ENCODE measurements at places on chromosomes 7 and 10.

GRCh38 chr10:117168729-117169128, 28.6 kb upstream of the KCNK18 start:
- no peak for DNase-seq

GRCh38 chr7:95246831-95247370, 77.4 kb downstream of the PON1 start:
- peak; percentile 79 for DNase-seq

DNA sequence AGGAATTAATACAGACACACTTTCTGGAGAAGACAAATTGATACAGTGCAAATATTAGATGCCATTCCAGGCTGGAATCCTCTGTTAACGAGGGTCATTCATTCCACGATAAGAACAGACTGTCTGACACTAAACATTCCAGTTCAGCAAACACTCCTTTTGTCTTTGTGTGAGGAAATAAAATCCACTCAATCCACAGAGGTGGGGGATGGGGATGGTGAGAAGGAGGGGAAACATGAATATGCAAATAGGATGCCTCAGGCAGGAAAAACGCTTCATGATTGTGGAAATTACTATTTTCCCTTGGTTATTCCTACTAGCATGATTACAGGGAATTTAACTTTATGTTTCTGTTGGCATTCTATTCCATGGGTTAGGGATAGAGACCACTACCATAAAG, 196.9 kb upstream of the CDCA7L start:
- no peak for DNase-seq

GRCh38 chr7:146709451-146710027, 592.9 kb downstream of the CNTNAP2 start:
- DNase-seq: no peak

DNA sequence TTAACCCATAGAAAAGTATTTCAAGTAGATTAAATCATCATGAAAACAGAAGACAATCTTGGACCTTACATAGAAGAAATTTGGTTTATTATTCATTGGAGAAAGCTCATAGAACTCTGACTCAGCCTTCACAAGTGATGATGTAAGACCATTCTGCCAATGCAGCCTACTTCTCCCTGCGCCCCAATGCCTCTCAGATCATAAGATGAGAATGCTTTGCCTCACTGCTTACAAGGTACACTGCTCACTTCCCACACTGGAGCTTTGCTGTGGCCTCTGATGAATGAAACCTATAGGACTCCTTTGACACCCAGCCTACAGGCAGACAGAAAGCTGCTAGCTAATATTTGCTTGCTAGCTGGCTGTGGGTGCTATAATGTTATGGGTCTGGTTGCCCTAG, 569.4 kb upstream of the STEAP1 start:
- DNase-seq: peak; percentile 5

DNA sequence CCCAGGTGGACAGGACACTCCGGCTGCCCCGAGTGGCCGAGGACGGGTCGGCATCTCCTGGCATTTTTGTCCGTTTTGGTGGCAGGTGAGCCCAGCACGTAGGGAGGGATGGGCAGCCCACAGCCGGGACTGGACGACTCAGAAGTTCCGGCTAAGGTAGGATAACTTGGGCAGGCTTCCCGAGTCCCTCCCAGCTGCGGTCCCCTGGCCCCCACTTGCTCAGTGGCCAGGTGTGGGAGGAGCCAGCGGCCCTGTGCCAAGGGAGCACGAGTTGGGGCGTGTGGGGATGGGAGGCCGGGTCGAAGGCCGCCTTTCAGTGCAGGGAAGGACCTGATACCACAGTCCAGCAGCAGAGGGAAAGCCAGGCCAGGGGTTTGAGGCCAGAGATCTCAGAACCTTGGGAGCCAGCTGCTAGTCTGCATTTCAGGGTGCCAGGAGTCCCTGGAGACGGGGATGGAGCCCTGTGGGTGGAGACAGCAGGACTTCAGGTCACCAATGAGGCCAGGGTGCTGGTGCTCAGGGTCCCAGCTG, 58.5 kb downstream of the PWWP2B start:
- no peak for DNase-seq

DNA sequence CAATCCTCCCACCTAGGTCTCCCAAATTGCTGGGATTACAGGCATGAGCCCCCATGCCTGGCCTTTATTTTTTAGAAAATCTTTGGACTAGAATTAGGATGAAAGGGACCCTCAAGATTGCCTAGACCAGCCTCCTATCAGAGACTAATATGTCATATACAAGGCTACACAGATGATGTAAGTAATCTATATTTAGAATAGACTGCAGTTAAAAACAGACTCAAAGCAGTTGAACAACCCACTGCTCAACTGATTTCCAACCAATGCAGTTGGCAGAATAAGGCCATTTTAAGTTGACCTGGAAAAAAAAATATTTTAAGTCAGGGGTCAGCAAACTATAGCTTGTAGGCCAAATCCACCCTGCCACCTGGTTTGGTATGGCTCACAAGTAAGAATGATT, 27.7 kb downstream of the PSPH start:
- no peak for DNase-seq

DNA sequence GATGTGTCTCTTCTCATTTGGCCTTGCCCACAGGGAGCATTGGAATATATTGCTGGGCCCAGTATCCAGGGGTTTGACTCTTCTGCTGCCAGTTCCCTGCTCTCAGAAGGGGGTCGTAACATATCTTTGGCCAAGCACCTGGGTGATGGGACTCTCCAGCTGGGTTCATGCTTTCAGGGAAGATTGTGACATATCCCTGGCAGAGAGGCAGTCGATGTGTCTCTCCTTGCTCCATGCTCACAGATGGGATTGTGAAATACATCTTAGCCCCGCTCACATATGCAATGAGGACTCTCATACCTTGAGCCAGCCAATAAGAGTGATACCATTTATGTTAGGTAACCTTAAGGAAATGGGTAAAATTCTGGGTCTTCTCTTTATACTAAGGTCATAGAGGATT, 39.2 kb upstream of the ZNF680 start:
- no peak for DNase-seq

GRCh38 chr10:45548068-45548467, 124.5 kb downstream of the ZFAND4 start:
- no peak for DNase-seq

DNA sequence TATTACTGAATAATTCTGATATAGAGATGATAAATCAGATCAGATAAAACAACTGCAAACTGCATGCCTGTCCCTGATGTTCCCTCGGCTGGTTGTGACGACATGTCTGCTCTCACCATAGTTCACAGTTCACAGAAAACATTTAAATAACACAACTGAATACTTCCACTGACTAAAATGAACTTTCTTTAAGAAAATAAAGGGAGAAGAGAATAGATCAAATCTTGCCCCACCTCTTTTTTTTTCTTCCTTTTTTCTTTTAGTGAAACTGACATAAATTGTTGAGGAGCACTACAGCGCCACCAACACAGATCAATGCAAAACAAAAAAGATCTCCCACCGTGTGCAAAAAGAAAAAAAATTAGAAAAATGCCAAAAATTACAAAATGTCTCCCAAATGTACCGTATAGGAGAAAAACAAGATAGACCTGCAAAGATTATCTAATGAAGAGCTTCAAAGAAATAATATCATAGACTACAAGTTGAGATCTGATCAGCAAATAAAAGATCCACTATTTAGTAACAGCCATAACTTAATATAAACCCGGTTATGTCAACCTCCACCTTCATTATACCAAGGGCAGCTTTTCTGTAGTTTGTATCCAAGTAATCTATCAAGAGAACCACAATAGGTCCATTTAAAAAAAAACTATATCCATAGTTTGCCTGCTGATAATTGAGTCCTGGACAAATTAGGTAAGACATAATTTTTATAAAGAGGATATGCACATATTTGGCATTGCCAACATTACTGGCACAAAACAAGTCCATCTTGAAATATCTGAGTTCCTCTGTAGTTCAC, 30.7 kb upstream of the EPC1 start:
- DNase-seq: peak; percentile 59

DNA sequence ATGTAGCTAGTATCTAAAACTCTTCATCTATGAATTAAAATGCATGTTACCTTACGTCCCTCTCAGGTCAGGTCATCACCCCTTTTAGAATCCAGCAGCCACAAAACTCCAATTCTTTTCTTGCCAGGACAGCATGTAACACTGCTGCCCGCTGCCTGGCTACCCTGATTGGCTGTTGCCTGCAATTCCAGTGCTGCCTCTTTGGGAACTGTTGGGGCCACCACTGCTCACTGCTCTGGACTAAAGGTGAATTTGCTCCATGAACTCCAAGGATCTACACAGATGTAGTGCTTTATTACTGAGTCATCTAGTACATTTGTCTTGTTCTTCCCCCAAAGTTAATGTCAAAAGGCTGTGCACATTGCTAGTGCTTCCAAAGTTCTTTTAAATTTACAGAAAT, 40.4 kb downstream of the SCIN start:
- no peak for DNase-seq

DNA sequence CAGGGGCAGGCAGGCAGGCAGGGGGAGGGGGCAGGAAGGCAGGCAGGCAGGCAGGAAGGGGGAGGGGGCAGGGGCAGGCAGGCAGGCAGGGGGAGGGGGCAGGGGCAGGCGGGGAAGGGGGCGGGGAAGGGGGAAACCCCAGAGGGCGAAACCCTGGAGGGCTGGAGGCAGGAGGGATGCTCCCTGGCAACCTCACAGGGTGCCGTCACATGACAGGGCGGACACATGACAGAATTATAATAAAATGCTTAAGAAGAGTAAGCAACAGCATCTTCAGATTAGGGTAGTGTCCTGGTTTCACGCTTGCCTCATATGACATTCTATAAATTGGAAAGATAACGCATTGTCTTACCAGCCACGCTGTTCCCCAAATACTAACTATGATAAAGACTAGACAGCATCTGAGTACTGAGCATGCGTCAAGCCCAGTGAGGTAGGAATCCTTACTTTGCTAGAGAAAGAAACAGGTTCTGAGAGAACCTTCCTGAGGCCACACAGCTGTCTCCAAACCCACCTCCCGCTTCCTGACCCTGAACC, 131.6 kb downstream of the DIP2C start:
- DNase-seq: peak; percentile 72

- DNase-seq: no peak
Observed at GRCh38 chr7:47691988-47692387, 110.1 kb upstream of the TNS3 start.

GRCh38 chr10:1894912-1895311, 157.6 kb upstream of the ADARB2 start:
- DNase-seq: no peak

DNA sequence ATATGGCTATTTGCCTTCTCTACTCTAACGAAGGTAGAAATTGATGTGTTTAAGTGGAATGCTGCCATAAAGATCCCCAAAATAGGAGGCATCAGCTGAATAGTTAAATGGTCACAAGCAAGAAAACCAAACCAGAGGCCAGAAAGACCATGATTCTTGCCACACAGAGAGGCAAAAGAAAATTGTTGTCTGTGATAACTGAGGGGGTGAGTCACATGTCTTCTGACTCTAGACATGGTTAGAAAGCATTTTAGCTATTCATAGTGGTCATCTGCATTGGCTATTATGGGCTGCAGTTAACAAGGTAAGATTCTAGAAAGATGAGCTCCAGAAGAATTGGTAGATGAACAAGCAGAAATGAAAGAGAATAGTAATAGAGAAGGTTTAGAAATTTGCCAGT, 361.4 kb upstream of the NPSR1 start:
- DNase-seq: peak; percentile 46

- DNase-seq: no peak
Observed at GRCh38 chr10:11901454-11901832, 78.3 kb downstream of the PROSER2 start.

DNA sequence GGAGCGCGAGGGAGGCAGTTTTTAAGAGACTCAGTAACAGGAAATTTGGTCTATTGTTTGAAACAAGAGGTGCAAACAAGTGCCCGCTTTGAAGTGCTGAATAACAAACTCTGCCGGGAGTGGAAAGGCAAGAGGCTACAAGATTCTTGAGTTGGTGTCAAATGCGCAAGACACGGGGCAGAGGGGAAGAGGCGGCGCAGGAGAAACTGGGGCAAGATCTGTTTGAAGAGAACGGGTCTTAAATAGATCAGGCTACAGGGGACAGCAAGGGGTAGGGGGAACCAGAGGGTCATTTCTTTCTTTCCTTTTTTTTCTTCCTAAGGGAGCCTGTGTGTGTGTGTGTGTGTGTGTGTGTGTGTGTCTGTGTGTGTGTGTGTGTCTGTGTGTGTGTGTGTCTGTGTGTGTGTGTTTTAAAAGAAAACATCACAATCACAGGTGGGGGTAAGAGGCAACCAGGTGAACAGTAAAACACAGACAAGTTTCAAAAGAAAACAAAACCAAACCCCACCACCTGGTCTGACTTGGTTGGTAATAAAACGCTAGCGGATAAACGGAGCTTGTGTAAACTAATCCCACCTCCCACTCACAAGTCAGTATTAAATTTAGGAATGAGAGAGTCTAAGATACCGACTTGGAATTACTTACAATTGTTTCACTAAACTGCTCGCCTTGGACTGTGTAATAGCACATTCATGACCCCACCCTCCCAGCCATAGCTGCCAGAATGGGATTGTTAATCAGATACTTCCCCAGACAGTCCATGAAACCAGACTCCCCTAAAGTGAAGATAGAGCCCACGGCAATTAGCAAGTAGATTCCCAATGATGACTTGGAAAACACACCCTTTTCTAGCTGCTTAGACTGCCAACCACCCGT, 13.1 kb upstream of the CUX1 start:
- no peak for DNase-seq

DNA sequence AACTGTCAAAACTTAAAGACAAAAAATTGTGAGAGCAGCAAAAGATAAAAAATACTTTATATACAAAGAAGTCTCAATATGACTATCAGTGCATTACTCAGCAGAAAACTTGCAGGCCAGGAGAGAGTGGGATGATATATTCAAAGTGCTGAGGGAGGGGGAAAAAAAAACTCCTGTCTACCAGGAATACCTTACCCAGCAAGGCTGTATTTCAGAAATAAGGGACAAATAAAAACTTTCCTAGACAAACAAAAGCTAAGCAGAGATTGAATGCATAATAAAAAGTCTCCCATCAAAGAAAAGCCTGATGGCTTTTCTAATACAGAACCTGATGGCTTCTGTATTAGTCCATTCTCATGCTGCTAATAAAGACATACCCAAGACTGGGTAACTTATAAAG, 31.1 kb downstream of the ADAM12 start:
- DNase-seq: no peak

GRCh38 chr10:53140506-53140905, 367.9 kb upstream of the MBL2 start:
- no peak for DNase-seq

- no peak for DNase-seq
Observed at GRCh38 chr7:137820156-137820555, 26.6 kb downstream of the DGKI start.

- no peak for DNase-seq
Observed at GRCh38 chr7:112381311-112382091, 68.8 kb upstream of the IFRD1 start.

DNA sequence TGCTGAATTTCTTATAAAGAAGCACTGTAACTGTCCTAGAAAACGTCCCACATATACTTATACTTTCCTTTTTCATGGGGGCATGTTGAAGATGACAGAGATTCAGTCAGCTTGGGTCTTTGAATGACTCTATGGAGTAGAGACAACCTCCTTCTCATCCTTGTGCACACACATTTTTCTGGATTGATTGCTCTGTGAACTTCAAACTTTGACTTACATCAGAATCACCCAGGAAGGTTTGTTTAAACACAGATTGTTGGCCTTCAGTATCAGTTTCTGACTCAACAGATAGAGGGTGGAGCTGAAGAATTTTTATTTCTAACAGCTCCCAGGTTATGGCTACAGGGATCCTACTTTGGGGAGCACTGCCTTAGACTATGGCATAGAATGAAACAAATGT, 97.6 kb upstream of the DGKB start:
- no peak for DNase-seq
